ENCODE measurements at places on chromosomes 5 and 9.

DNA sequence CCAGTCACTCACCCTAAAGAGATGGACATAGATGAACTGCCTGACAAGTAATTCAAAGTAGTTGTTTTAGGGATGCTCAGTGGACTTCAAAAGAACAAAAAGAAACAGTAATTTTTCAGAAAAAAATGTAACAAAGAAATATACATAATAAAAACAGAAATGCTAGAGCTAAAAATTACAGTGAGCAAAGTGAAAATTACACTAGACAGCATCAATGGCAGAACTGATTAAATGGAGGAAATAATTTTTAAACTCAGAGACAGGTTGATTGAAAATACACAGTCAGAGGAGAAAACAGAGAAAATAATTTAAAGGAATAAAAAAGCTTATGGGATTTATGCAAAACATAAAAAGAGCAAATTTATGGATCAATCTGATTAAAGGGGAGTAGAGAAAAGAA is 1968.4 kb downstream of the EFNA5 start:
- DNase-seq: no peak

GRCh38 chr5:73280821-73281746 is 108.1 kb downstream of the TMEM174 start:
- DNase-seq: no peak

GRCh38 chr5:98679963-98680362 is 93.5 kb upstream of the RGMB start:
- DNase-seq: no peak

- no peak for DNase-seq
Measured at GRCh38 chr9:110303133-110303532, 34.5 kb downstream of the TXNDC8 start.

- DNase-seq: peak; percentile 44
Measured at GRCh38 chr5:180138976-180139730, 67.6 kb upstream of the RNF130 start.

DNA sequence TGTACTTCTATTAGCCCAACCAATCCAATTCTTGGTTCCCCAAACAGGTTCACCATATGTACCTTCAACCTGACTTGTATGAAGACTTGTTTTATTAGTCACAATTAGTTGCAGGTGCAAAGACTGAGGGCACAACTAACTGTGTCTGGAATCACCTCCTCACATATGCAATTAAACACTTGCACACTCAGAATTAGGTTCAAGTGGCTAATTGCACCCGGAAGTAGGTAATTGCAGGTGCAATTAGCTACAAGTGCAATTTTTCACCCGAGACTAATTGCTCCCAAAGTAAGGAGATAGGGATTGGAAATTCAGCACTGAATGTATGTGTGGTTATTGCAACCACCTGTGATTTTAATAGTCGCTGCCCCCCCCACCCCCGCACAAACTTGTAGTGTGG is 338.9 kb downstream of the ZSWIM6 start:
- no peak for DNase-seq

DNA sequence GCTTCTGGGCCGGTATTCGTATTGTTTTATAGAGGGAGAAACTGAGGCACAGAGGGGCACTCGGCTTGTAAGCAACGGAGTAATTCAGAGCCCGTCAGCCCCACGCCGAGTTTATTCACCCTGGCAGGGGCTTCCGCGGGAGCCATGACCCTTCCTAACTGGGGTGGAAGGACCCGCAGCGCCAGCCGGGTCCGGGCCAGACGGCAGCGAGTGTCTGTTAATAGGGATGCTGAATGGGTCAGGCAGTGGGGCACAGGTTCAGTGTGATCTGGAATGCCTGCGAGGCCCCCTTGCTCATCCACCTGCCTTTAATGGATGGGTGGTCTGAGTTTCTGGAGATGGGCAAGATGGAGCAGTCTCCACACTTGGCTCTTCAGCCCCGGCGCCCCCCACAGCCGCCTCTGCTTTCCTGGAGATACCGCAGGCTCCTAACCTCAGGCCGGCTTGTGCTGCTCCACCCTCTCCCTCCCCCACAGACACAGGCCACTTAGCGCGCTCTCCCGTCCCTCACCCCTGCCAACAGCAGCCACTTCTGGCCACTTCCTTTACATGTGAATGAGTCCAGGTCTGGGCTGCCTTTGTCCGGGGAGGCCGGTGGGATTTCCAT is 147.1 kb downstream of the ERCC6L2 start:
- peak; percentile 84 for DNase-seq

Data from endodermal cell (in vitro differentiated cells).